Stimulated activated CD4-positive, alpha-beta T cell treated with anti-CD3 and anti-CD28 coated beads, Interleukin-15, amount 100 ng/mL, for 1 hour (primary cell): ENCODE measurements at places on chromosomes 12 and 14.

GRCh38 chr12:56374726-56375597 is 12.3 kb upstream of the APOF start:
- no peak for DNase-seq

DNA sequence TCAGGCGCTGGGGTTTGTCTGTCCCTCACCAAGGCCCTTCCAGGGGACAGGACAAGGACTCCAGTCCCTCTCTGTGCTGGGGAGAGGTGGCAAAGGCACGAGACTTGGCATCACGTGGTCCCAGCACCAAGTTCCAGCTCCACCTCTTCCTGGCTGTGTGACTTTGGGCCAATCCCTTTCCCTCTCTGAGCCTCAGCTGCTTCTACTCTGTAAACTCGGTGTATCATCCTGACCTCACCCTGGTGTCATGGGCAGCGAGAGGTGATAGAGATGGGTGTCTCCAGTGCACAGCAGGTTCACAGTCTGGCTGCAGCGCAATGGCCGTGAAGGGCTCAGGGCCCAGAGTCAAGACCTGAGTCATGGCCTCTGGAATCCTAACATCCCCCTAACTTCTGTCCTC is 54.0 kb downstream of the MVK start:
- DNase-seq = no peak

- DNase-seq = no peak
Observed at GRCh38 chr12:47391566-47391965, 311.8 kb upstream of the AMIGO2 start.

GRCh38 chr14:63205866-63206265 is 1.6 kb downstream of the RHOJ start:
- no peak for DNase-seq

GRCh38 chr14:64736271-64737169 is 32.3 kb downstream of the PLEKHG3 start:
- DNase-seq = no peak

DNA sequence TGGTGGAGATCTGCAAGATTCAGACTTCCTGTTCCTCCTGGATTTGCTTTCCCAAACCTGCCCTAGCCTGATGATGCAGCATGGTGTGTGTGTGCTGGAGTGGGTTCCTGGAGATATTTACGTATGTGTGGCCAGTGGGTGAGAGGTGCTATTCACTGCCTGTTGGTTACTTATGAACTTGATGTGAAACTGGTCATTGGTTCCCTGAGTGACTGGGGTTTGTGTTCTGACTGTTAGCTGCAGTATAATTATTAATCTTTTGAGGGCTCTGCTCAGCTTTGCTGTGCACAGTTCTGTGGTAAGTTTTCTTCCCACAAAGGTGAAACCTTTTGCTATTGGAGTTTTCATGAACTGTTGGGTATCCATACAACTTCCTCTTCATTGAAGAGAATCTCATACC is 541.8 kb upstream of the FBXO33 start:
- DNase-seq = no peak

GRCh38 chr14:97282210-97283004 is 485.2 kb downstream of the VRK1 start:
- DNase-seq = no peak

GRCh38 chr12:68963856-68964745 is 31.1 kb upstream of the CPM start:
- no peak for DNase-seq

DNA sequence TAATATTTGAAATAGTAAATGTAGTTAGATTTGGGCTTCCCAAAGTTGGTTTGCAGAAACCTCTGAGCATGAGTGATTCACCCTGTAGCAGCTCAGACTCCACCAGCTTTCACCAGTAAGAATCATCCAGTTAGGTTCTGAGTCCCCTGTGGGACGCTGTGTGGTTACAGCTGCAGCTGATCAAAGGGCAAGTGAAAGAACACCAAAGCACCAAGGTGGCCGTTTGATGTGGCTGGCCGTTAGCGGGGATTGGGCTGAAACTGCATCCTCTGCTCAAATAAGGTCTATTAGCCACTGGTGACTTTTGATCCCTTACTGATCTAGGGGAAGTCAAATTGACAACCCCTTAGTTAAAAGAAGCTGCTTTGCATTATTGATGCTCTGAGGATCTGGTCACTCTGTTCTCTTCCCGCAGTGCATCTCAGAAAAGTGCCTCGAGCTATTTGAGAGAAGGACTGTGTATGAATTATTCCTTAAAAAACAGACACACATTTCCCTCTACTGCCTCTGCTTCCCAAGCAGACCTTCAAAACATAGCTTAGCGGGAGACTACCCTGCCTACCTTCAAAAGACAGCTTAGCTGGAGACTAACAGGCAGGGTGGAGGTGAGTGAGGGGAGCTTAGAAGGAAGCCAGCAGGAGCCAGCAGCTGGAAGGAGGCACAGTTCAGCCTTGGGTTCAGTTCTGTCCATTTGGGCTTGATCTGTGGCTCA is 3.7 kb downstream of the ABHD12B start:
- peak; percentile 16 for DNase-seq

DNA sequence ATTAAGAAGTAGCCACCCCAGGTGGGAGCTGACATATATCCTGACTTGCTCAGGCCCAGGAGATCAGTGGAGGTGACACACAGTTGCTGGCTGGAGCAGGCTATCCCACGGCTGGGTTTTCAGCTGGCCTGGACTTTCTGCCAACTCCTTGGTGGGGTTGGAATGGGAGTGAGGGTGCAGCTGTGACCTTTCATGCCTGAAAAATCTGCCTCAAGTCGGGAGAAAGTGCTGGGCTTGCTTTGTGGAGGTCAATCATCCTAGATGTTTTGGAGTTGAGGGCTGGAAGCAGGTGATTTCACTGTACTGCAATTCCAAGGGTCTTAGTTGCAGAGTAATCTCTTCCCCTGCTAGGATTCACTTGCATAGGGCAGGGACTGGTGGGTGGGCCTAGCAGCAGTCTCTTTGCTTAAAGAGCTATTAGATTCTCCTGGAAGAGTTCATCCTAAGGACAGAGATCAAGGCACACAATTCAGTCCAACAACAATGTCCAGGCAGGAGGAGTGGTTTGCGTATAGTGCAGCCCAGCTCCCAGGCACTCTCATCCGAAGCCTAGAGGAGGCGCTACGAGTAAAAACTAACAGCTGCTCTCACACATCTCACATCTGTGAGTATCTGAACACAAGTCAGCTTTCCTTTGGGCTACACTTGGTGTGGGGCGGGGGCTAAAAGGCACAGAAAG is 98.1 kb downstream of the GAS2L3 start:
- no peak for DNase-seq

GRCh38 chr14:40630471-40630870 is 976.2 kb upstream of the LRFN5 start:
- DNase-seq = no peak

DNA sequence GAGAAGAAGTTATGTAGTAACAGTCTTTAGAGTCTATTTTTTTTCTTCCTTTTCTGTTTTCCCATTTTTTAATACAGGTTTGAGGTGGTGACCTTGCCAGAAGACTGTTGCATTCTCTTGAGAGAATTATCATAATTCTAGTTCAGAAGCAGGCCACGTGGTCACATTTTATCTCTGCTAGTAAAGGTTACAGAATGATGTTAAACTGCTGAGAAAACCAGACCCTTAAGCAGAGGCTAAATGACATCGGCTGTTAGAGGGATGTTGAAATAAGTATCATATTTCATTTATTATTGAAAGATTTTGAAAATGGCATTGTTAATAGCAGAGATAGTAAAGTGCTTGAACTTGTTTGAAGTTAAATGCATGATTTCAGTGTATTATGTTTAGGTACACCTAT is 49.2 kb downstream of the BRMS1L start:
- no peak for DNase-seq

DNA sequence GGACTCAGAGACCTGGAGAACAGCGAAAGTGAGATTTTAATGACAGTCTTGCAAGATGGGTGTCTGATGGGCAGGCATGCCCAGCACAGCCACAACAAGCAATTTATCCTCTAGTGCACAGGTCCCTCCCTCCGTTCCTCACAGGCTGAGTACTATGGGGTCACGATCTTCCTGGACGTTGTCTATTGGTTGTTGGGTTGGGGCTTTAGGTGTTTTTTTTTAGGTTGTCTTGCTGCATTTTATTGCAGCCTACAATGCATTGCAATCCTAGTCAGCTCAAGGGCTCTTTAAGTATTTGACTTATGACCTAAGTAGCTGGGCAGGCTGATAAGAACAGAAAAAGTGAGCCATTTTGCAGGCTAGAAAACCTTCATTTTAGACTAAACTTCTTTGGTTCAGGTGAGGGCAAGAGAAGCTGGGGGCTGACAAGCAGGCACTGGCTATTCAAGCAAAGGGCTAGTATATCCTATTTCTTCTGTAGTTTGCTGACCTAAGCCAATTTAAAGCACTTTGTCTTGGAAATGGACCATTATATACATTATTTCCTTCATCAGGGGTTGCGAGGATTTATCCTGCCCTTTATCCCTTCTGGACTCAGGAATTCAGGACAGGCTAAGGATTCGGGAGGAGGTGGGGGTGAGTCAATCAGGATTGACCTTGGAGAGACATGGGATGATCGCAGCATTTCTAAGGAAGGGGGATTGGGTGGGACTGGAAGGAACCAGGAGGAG is 6.0 kb downstream of the KRT7 start:
- DNase-seq = no peak

- no peak for DNase-seq
Observed at GRCh38 chr14:50260511-50260910, 29.1 kb upstream of the SOS2 start.

DNA sequence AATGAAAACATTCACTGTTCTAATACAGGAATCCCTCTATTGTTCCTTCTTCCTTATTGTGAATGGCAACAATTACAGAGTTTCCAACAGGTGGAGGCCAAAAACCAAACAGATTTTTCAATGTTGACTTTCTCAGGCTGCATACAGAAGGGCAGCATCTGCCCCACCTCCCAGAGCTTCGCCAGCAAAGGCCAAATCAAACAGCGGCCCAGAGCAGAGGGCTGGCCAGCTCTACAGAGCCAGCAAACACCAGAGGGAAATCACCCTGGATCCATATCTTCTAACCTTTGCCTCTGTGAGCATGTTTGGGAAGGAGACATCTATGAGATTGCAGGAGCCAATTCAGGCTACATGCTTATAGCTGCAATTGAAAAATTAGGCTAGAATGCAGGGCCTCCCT is 4.4 kb upstream of the CRACR2A start:
- DNase-seq = no peak

- DNase-seq = no peak
Observed at GRCh38 chr14:61872452-61872851, 110.2 kb downstream of the SNAPC1 start.

- no peak for DNase-seq
Observed at GRCh38 chr14:23089498-23090253, 5.3 kb downstream of the ACIN1 start.

DNA sequence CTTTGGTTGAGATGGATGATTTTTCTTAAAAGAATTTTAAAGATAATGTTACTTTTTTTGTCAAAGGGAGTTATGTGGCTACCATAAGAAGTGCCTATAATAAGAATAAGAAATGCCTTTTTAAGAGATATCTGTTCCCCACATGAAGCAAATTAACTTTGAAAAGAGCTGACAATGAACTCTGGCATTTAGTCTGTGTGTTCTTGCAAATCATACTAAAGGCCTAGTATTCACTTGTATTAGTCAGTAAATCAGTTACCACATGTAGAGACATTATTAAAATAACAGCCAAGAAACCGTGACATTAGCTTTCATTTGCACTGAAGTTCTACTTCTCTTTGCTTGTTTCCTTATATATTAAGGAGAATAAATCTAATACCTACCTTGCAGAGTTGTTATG is 296.3 kb downstream of the CCDC91 start:
- DNase-seq = no peak

DNA sequence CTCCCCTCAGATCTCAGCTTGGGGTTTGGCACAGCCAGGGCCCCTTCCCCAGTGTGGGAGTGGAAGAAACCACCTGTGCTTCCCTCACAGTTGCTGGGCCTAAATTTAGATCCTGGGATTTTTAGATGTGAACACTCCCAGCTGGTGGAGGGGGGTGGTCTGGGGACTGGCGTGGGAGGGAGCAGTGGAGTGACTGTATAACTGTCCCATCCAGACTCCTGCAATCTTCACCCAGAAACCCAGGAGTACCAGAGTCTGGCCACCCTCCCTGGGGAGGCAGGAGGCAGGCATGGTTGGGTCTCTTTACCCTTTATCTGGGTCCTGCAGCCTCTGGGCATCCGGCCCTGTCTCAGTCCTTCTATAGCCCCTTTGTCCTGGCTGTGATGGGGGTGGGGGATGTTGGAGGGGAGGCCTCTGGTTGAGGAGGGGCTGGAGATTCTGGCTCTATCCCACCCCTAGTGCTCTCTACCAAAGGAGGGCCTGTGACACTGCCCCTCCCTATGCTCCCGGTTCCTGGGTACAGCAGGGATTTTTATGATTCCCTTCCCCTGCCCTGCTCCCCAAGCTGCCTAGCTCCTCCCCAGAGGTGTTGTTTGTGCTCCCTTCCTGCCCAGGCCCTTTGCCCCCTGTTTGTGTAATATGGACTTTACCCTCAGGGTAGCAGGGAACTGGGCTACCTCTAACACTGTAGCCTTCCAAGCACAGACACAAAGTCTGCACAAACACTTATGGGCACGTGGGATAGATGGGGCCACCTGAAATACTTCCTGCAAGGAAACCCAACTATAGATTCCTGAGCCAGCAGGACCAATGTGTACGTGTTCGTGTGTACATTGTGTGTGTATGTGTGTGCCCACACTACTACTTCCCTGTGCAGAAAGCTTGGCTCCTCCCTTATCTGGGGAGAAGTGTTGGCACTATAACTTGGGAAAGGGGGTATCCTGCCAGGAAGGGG is 1.7 kb downstream of the ERBB3 start:
- DNase-seq = no peak

- DNase-seq = no peak
Observed at GRCh38 chr12:57133916-57134315, 5.6 kb downstream of the LRP1 start.

DNA sequence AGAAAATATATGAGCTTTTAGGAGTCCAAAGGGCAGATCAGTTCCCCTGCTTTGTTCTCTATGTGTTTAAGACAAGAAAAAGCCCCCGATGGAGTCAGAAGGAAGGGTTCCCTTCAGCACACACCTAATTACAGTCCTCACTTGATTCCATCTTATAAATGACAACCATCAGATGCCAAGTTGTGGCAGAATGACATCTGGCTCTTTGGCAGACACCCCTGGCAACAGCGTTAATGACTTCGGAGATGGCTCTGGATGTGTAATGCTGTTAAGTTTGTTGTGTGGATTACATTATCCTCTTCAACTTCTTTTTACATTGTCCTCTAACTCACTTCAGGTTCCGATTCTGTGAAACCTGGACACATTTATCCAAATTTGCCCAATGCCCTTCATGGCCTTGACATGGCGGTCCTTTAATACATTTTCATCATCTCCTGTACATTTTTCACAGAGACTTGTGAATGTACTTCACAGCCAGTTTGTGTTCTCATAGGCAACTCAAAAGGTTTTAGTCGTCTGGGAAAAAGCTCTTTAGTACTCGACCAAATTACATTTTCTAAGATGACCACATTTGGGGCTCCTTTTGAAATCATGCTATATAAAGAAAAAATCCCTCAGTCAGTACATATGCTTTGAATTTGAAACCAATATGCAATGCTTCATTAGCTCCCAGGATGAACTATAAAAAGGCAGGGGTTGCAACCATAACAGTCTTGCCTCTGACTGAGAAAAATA is 667.8 kb downstream of the NOVA1 start:
- DNase-seq = no peak

- no peak for DNase-seq
Observed at GRCh38 chr14:93034671-93034994, 81.1 kb downstream of the ITPK1 start.
